ENCODE measurements at places on chromosomes 2 and 18.

DNA sequence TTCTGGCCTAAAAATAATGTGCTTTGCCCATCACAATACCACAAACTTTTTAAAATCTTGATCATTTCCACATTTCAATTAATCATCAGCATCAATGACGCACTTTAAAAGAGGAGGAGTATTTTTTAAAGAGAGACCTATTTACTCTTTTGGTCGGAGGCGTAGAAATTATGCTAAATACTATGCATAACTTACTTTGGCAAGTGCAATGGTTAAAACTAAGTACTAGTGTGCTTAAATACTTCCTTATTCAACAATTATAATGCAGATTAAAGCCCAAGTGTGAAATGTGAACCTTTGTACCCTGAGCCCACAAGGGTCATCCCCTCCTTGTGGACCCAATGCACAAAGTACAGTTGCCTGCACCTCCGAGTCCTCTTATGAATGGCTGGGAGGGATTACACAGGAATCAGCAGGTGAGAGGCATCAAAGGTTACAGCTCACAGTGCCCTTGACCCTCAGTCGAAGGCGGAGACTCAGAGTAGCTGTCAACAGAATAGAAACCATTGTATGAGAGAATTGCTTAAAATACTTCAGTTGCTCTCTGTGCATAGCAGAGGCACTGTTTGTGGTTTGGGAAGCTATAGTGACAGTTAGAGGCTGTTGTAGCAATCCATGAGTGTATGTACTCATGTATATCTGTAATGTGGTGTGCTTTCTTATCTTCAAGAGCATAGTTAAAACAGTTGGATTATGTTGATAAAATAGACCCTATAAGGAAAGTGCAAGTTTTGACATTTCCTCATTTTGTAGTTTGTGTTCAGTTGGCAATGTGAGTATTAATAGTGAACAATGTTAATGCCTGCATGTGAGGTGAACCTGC lies 151.7 kb upstream of the ITGA4 start:
- no peak for DNase-seq

- no peak for DNase-seq
These were observed 192.6 kb upstream of the MYT1L start for GRCh38 chr2:2523461-2524347.

DNA sequence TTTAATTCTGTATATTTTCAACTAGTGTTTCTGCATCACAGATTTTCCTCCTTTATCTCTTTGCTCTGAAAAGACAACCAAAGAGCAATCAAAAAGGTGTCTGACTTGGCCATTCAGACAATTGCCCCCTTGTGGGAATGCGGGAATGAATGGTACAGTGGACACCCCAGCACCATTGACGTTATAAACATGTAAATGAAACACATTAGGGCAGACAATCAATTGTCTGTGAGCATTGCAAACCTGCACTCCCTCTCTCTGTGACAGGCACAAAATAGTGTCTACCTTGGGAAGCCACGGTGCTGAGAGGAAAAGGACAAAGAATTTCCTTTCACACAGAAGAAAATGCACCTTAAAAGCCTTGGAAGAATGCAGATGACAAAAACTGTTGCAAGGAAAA lies 8.0 kb downstream of the ZEB2 start:
- no peak for DNase-seq

DNA sequence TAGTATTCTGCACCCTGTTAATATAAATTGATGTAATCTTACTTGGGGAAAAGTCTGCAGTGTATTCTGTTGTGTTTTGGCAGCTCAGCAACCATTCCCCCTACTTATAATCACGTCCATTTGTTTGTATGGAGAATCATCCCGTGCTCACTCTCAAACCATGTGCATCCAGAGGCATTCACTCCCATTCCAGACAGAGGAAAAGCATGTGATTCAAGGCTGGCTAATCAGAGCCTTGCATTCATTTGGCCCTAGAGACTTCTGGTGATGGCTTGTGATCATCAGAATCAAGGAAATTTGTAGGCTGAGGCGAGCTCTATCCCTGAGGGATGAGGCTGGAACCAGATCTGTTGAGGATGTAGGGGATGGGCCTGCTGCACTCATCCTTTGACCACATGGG lies 5.1 kb upstream of the WIPF1 start:
- no peak for DNase-seq
